ENCODE measurements at places on chromosomes 4 and X. TPM values are rescaled to one million over a fixed set of nuclear protein-coding genes. Genes with fewer than 3 reads are reported as not detected.

MTNR1A gene
- not detected for total RNA-seq

ZMAT1 gene
- not detected for total RNA-seq

ZIC3 gene
- not detected for total RNA-seq

CLCN5 gene
- total RNA-seq = 12.6 TPM

PHKA1 gene
- 3.4 TPM for total RNA-seq

MAGEC2 gene
- total RNA-seq = not detected

All from pericardium fibroblast (primary cell).